Naive thymus-derived CD8-positive, alpha-beta T cell (primary cell): ENCODE measurements at places on chromosomes 2 and 18.

DNA sequence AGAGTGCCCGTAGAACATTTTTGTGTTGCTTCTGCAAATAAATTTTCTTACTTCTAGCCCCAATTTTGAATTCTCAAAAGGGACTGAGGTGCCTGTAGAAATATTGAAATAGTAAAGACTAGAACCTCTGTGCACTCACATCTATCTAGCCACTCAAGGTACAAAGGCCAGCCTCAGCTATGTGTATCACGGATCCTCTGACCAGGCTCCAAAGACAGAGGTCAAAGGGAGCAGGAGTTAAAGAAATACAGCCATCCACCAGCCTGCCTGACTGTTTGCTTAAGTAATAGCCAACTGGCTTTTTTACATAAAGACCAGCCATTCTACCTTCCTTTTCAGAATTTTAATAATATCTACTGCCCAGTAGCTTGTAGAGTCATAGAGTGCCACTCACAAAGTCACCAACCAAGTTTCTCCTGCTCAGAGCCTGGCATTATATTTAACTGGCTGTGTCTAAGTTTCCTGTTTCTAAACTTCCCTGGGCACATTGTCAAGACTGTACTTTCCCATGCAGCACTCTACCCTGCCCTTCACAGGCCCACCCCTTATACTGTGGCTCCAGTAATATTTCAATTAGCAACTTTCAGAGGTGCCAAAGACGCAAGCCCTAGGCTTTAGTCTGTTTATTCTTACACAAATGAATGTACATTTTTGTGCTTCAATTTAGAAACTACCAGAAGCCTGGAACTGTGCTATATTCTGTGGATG is 338.3 kb upstream of the NT5C1B start:
- no peak for DNase-seq

- DNase-seq: no peak
Measured at GRCh38 chr2:174835797-174836255, 71.6 kb upstream of the CHRNA1 start.

- no peak for DNase-seq
Measured at GRCh38 chr2:181784556-181784955, 104.2 kb upstream of the NEUROD1 start.

GRCh38 chr2:190853531-190854383 is 26.9 kb upstream of the GLS start:
- no peak for DNase-seq

DNA sequence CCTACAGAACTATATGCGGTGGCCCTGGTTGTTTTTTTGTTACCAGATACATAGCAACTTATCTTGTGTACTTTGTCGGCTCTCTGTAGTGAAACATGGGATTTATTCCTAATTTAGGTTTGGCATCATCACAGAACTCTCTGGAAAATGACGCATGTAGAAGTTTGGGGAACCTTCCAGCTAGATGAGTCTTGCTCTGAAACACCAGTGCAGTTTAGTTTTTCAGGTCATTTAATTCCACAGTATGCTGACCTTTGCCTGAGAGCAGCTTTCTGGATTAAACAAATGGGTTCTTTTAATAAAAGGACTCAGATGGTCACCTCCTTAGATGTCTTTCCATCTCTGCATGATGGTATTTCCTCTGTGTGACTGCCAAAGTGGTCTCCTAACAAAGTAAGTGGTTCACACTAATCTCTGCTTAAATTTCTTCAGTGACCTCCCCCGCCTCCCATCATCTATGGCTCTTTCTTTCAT is 39.9 kb downstream of the MYO3B start:
- DNase-seq: no peak

GRCh38 chr2:60391230-60391629 is 162.2 kb downstream of the BCL11A start:
- no peak for DNase-seq

DNA sequence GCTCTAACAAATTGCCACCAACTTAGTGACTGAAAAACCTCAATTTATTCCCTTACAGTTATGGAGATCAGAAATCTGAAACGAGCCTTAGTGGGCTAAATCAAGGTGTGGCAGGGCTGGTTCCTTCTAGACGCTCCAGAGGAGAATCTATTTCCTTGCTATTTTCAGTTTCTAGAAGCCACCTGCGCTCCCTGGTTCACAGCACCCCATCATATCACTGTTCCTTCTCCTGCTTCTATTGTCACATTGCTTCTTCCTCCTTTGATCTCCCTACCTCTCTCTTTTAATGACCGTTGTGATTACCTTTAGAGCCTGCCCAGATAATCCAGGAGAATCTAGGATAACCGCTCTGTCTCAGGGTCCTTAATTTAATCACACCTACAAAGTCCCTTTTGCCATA is 596.6 kb downstream of the PLCL1 start:
- no peak for DNase-seq

GRCh38 chr2:239361311-239361642 is 39.5 kb downstream of the HDAC4 start:
- DNase-seq: no peak

DNA sequence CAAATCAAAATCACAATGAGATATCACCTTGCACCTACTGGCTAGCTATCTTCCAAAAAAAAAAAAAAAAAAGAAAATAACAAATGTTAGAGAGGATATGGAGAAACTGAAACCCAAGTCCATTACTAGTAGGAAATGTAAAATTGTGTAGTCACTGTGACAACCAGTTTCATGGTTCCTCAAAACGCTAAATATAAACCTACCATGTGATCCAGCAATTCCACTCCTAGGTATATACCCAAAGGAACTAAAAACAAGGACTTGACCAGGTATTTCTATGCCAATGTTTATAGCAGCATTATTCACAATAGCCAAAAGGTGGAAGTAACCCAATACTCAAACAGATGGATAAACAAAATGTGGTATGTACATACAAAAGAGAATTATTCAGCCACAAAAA is 11.7 kb upstream of the SCRN3 start:
- no peak for DNase-seq

- DNase-seq: no peak
Measured at GRCh38 chr2:210752532-210752931, 196.1 kb downstream of the CPS1 start.

DNA sequence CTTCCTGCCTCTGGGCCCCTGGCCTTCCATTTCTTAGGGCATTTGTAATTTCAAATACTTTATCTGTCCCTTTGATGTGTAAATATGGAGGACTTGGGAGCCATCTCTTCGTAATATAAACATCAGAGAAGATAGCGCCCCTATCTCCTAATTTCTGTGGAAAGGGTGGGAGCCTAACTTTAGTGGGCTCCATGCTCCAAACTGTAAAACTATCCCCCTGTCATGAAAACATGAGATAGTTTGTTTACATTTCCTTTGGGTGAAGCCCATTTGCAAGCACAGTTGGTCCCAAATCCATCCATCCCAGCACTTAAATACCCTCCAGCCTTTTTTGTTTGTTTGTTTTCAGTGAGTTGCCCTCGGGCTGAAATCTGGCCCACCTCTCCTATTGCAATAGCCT is 782.6 kb upstream of the FSHR start:
- no peak for DNase-seq

DNA sequence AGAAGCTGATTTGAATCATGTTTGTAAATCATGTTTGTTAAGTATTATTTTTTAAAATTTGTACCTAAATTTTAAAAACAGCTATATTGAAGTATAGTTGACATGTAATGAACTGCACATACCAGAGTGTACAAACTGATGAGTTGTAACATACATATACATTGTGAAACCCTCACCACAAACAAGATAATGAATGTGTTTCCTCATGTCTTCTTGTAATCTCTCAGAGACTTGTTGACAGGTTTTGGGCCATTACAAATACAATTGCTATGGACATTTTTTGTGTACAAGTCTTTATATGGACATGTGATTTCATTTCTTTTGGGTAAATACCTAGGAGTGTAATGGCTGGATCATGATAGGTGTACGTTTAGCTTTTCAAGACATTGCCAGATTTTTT is 21.5 kb downstream of the WDR43 start:
- no peak for DNase-seq

GRCh38 chr2:227117852-227118251 is 46.2 kb downstream of the COL4A4 start:
- DNase-seq: no peak

DNA sequence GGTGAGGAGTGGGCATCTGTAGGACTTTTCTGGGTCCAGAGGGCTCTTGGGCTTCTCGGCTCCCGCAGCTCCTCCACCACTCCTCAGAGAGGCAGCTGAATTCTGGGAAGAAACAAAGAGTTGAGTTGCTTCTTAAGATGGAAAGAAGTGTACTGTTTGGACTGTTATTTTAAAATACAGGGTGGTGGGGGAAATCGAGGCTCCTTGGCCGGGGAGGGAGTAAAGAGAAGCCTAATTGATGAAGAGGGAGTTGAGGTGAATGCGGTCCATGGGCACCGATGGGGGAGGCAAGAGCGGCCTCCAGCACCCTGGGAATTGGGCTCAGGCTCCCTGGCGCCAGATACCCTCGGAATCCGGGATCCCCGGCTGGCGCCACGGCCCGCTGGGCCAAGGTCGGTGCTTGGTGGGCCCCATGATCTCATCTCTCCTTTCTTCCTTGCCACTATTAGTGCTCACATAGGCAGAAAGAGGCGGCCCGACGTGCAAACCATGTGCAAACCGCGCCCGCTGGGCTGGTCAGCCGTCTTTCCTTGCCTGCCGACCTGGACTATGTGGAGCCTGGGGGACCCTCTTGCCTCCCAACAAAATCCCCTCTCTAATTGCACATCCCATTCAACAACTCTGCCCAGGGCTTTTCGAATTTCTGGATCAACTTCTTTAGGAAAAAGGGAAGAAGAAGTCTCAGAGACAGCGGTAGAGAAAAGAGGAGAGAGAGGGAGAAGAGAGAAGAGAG is 604 bp upstream of the SIX3 start:
- no peak for DNase-seq

- no peak for DNase-seq
Measured at GRCh38 chr2:45606796-45607195, 4.3 kb downstream of the SRBD1 start.

DNA sequence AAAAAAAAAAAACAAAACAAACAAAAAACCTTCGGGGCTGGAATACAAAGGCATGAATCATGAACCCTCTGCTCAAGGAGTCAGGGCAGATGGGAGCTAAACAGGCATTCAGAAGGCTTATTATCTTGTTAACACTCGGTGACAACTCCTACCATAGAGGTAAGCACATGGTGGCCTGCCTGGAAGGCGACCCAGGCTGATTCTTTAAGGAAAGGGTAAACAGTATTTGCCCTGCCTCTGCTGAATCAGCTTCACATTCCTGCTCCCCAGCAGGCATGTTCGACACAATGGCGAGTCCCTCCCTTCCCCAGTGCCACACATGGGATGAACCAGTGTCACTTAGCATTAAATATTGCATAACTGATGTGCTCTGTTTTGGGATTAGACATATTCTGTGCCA is 191.9 kb downstream of the ARL4C start:
- no peak for DNase-seq

- DNase-seq: no peak
Measured at GRCh38 chr2:173553593-173553992, 198.9 kb downstream of the CDCA7 start.

- DNase-seq: no peak
Measured at GRCh38 chr2:121355488-121355887, 70.5 kb upstream of the TFCP2L1 start.

DNA sequence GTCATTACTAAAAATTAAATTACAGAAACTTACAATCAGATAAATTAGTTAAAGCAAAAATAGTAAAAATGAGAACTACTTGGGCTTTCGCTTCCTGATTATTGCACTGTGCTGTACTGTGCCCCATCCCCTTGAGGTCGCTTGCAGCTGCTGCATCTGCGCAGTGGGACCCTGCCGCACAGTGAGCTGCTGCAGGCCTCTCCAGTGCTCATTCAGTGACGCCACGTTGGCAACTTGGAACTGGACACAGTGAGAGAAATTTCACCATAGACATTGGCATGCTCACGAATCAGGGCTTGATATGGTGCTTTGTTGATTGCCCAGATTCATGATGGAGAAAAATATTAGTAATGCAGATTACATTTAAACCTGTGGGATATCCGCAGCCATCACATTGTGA is 290.8 kb upstream of the MYT1L start:
- no peak for DNase-seq

- DNase-seq: no peak
Measured at GRCh38 chr2:61988462-61989366, 83.2 kb downstream of the COMMD1 start.

DNA sequence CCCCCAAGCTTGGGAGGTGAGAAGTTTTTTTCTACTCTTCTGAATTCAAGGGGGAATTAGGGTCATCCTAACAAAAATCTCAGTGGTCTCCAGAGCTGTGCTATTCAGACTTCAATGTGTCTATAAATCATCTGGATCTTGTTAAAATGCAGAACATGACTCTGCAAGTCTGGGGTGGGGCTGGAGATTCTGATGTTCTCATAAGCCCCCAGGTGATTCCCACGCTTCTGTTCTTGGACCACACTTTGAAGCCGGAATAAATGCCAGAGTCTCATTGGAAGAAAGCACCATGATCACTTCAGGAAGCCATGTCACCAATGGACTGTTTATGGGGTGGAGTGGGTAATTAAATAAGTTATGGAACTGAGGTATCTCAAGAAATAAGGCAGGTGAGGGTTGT is 22.2 kb upstream of the SLC16A14 start:
- DNase-seq: no peak

DNA sequence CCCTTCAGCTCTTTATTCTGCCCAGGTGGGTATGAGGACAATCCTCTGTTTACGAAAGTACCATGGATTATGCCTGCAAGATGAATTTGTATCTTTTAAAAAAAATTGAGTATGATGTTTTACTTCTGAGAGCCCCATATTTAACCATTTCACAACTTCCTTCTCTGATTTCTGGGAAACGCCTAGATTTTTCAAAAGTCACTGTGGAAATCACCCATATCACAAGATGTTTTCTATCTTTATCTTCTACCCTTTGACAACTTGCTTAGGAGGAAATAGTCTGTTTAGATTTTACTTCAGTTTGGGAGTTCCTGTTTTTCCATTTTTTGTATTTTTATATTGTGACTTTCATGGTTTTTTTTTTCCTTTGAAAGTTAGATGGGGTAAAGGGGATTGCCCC is 53.0 kb downstream of the ICOS start:
- no peak for DNase-seq

- no peak for DNase-seq
Measured at GRCh38 chr2:201070948-201071478, 458 bp downstream of the HYCC2 start.

- no peak for DNase-seq
Measured at GRCh38 chr18:57797209-57797651, 5.9 kb downstream of the ATP8B1 start.
